NCI-H526 (cell line): ENCODE measurements at places on chromosomes 2 and 18.

DNA sequence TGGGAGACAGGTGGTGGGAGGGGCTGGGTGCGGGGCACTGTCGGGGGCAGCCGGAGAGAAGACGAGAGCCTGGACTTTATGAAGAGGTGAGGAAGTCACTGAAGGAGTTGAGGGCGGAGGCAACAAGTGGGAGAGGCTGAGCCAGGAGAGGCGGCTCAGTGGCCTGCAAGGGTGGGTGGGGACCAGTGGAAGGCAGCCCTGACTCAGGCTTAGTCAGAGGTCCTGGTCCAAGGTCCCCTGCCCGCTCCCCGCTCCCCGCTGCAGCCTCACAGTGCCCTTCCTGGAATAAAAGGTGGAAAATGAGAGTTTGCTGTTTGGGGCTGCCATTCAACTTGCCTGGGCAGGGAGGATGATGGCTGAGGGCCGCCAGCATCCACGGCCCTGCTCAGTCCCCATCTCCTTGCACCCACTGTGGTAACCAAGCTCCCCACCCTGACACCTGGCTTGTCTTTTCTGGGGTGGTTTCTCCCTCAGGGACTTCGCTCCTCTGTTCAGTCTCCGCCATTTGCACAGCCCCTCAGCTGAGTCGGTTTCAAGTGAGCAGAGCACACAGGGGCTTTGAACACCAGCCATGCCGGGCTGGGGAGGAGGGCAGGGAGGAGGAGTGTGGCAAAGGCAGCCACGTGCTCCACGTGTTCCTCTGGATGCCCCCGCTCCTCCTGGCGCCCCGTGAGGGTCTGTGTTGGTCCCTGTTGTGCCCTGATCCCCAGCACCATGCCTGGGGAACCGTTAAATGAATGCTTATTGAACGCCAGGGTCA is 13.7 kb upstream of the RALB start:
- DNase-seq, result no peak

- DNase-seq, result no peak
Observed at GRCh38 chr2:28627722-28628480, 123.7 kb upstream of the PPP1CB start.

DNA sequence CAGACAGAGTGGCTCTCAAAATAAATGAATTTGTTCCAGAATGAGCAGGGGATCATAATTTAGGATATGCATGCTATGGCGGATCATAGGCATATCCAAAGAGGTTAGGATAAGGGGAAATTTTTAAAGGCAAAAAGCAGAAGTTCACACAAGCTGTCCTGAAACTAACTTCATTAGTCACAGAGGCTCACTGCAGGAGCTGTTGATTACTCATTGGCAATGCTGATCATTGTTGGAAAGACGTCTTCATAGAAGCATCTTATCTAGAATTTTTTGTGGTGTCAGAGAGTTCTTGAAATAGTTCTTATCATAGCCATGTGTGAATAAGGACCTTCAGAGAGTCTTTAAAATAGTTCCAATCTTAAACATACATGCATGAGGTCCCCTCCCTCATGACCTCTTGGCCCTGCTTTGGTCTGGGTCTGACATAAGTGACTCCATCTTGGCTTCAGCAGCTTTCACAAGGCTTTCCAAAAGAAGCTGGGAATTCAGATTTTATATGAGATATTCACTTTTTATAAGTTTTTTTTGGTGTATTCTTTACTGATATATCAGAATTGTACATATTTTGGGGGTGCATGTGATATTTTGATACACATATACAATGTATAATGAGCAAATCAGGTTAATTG is 7.5 kb upstream of the CCDC195 start:
- DNase-seq, result no peak

DNA sequence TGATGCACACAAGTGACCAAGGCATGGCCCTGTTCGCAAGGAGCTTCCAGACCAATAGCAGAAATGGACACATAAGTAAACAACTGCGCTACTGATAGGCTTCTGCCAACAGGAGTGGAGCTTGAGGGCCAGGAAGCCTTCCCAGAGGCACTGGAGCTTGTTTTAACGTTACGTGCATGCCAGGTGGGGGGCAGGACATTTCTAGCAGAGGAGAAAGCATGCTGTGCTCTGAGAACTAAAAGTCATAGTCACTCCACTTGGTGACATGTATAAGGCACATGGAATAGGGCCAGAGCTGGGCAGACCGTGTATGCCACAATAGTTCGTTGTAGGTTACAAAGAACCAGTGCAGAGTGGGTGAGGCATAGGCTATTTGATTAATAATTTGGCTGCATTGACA is 184.2 kb downstream of the NEDD4L start:
- DNase-seq, result no peak

DNA sequence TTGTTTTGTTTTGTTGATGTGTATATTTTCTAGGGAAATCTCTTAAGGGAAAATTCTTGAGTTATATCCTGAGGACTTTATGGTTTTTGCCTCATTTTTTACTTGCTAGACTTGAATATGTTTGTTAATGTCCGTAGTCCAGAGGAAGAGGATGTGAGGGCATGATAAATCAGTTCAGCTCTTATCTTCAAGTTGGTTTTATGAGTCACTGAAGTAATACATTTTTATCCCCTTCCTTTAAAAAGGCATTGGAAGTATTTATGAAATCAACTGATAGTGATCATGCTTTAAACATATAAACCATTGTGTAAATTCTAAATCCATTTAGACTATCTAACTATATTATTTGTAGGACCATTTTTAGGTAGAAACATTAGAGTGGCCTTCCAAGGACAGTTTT is 43.9 kb upstream of the CYBRD1 start:
- no peak for DNase-seq

DNA sequence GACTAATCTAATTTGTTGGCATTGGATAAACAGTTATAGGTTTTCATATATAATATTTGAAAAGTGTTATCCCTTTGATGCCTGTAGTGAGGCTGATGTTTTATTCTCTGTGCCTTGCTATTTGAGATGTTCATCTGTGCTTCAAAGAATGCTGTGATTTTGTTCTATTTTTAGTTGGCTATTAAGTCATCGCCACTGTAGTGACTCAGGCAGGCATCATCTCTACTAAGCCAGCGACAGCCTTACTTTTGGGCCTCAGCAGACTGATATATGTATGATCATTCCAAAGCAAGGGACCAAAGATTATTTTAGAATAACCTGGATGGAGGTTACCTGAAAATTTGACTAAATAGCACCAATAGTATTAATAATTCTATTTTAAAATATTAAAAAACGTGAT is 1674.5 kb upstream of the NXPH2 start:
- no peak for DNase-seq

DNA sequence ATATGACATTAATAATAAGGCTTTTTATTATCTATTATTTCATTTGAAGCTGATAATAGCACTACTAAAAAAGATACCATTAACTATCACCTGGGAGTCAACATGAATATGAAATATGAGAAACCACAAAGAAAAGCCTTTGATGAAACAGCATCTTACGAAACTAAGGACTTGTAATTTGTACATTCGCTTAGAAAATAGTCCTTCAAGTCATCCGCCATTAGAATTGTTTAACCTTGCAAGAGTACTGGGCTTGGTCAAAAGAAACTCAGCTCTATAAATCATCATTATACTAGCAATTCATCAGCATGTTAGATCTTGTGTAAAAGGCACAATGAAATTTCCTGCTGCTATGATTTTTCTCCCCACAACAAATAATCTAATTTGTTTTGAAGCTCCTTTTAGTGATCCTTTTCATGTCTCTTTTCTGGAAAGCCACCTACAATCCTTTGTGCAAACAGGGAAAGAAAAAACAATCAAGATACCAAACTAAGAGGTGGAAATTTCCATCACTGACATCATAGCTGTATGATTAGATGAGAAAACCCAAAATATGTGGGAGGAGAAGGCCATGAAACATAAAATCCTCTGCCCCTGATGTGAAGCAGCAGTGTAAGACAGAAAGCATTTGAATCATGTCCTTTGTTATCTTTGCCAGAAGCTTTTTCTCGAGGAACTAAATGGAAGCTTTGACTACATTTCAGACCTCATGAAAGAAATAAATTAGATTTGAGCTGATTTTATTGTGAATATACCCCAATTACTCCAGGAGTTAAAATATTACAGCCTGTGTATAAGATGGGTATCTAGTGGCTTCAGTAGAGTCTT is 31.2 kb downstream of the SCN9A start:
- DNase-seq, result no peak

GRCh38 chr2:158502974-158503373 is 46.2 kb downstream of the PKP4 start:
- no peak for DNase-seq

GRCh38 chr2:128385365-128385764 is 66.7 kb upstream of the HS6ST1 start:
- DNase-seq, result no peak

GRCh38 chr2:181116261-181116660 is 135.9 kb downstream of the UBE2E3 start:
- DNase-seq, result no peak

DNA sequence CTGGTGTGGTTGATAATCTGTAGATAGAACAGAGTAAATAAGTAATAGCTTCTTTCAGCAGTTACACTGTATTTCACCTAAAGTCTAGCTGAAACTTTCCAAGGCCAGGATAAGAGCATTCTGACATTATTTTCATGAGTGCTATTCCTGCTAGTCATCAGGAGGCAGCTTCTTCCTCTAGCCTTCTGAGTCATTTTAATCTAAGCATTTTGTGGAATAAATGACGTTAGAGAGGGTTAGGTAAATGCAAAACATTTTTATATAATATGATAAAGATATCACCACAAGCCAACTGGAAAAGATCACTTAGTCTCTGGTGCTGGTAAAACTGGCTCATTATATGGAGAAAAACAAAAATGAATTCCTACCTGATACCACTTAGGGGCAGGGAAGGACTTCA is 138.5 kb downstream of the MEP1B start:
- no peak for DNase-seq

- no peak for DNase-seq
Observed at GRCh38 chr2:127226520-127227263, 6.6 kb upstream of the CYP27C1 start.

GRCh38 chr2:157825885-157826284 is 50.2 kb downstream of the ACVR1 start:
- DNase-seq, result peak; percentile 9

GRCh38 chr2:20797096-20797495 is 25.8 kb downstream of the LDAH start:
- DNase-seq, result no peak

GRCh38 chr2:160977376-160977775 is 182.9 kb upstream of the TANK start:
- DNase-seq, result no peak

DNA sequence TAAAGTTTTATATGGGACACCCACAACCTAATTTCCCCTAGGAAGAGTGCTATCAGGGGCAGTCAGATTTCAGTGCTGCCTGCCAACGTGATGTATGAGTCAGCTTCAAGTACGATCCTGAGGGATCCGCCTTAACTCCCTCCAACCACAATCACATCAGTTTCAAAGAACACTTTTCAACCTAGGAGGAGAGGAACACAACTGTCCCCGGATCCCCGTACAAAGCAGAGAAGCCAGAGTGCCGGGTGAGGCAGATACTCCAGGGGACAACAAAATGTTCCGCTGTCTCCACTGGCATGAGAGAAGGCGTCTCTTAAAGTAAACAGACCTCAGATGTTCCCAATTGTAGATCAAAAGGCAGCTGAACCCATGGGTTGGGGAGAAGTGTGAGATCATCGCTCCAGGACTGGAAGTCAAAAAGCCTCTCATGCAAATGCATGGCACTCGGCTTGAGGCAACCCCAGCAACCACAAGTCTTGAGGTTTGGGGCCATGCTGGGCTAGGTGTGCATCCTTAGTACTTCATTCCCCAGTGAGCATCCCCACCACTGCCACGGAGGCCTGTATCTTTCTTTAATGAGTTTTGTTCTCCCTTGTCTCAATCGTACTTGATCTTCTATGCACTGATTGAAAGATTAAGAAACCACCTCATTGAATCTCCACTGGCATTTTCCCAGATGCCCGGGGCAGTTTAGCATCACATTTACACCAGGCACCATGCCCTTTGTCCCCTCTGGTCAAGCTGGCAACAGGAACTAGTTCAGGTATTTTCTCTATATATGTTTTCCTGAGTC is 91.0 kb upstream of the CCBE1 start:
- DNase-seq, result no peak

DNA sequence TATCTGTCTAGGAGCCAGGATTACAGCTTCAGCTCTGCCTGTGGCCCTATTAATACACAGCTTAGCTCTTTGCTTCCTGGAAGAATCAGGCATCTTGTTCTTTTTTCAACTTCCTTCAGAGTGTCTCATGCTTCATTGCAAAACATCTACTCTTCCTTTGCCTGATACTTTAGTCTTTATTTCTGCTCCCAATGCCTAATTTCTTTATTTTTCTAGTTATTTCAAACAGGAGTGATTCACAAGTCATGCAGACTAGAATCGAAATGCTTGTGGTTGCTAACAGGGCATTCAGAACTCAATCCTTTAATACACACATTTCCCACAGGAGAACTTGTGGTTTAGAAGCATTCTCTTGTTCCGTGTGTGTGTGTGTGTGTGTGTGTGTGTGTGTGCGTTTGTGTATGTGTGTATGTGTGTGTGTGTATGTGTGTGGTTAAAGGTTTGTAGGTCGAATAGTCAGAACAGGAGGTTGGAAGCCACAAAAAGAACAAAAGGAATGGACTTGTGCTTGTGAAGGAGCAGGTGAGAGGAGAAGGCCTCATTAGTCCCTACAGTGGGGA is 28.3 kb upstream of the INSIG2 start:
- no peak for DNase-seq

DNA sequence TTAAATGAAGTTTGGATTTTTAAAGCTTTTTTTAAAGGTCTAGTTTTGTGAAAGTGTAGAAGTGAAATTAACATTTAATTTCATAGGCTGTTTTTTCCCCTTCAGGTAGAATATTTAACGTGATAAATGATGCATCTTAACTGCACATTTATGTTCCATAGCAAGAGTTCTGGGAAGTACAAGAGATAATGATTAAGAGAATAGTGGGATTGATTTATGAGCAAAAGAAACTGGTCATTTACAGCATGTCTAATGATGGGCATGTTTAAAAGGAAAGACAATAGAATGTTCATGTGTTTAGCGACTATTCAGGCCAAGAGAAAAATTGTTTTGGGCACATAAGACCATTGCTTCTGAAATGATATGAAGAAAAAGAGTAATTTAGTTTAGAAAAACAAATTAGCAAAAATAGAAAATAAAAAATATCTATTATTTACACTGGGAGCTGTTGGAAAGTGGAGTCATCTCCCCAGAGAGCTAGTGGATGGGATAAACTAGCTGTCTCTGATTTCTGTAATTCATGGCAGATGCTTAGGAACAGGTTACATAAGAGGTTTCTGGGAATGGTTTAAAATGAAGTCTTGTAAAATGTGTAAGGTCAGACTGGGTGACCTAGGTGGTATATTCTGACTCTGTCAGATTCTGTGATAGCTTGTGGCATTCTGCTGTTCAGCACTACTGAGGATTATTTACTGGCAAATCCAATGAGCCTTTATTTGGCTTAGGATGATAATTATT is 60.7 kb downstream of the WDR7 start:
- no peak for DNase-seq

GRCh38 chr2:16223161-16223840 is 283.0 kb downstream of the MYCN start:
- no peak for DNase-seq
